Activated CD4-positive, alpha-beta T cell treated with anti-CD3 and anti-CD28 coated beads, Interleukin-2, Interleukin-4, amounts not matched to agents 100 ng/mL and 50 ng/mL, durations not matched to agents 16 hours and 8 hours (primary cell): ENCODE measurements at places on chromosomes 16 and 17.

DNA sequence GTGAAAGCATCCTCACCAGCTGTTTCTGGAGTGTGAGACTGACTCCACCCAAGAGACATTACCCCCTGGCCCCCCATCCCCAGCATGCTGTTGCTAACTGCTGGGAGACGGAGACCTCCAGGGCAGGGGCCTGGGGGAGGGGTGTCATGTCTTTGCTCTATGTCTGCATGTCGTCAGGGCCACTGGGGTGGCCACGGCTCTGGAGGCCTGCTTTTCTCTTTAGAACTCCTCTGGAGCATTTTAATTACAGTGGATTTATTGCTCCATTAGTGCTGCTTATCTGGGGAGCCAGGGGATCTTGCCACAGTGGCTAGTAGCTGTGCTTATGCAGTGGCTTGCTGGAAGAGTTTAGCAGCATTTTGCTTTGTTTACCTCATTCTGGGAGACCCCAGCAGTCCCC, 32.3 kb downstream of the CLEC16A start:
- no peak for DNase-seq

- DNase-seq = peak; percentile 83
Measured at GRCh38 chr17:19004421-19005136, at the start of gene FAM83G. FAM83G (minus strand) TSS chr17:19004764; CDS start chr17:19004041, 723 bp downstream.

DNA sequence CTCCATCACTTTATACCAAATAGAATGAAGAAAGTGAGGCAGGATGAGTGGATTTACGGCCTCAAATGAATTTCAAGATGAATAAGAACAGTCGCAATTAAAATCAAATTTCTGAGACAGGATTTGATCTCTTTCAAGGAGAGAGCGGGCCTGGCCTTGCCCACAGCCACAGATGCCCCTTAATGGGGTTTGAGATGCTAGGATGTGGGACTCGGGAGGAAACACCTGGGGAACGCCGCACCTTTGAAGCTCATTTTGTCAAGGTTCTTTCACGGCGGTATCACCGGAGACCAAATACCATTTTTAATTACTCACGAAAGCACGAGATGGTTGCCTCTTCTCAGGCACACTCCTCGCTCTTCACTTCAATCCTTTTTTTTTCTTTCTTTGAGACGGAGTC, 178.1 kb upstream of the SDK2 start:
- DNase-seq = no peak

DNA sequence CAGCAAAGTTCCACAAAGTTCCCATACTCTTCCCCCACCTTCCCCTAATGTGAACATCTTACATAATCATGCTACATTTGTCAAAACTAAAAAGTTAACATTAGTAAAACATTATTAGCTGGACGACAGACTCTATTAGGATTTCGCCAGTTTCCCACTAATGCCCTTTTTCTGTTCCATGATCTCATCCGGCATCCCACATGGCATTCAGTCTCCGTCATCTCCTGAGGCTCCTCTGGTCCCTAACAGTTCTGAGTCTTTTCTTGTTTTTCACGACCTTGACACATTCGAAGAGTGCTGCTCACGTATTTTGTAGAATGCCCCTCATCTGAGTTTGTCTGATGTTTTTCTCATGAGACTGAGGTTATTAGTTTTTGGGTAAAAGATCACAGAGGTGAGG, 8.8 kb upstream of the MPRIP start:
- DNase-seq = no peak

- no peak for DNase-seq
Measured at GRCh38 chr16:55285586-55285985, 38.4 kb upstream of the IRX6 start.

- DNase-seq = no peak
Measured at GRCh38 chr16:3575491-3575890, 1.7 kb downstream of the NLRC3 start.

DNA sequence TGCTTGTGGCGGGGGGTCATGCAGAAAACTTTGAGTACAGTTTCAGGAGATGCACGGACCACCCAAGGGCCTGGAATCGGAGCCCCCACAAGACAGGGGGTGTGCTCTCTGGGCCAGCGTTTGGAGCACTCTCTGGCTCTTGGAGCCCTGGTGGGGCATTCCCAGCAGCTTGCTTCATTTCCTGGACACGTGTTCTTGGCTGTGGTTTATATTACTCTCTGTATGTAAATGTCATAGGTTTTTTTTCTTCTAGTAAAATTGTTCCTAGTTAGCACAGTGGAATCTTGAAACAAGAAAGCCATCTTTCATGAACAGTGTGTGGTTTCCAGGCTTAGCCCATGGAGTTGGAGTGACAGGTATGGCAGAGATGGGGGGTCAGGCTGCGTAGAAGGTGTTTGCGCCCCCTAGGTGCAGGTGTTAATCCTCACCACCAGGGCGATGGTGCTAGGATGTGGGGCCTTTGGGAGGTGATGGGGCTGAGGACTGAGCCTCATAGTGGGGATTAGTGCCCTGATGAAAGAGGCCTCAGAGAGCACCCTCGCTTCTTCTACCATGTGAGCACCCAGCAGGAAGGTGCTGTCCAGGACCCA, 79.8 kb downstream of the JPH3 start:
- DNase-seq = peak; percentile 25

DNA sequence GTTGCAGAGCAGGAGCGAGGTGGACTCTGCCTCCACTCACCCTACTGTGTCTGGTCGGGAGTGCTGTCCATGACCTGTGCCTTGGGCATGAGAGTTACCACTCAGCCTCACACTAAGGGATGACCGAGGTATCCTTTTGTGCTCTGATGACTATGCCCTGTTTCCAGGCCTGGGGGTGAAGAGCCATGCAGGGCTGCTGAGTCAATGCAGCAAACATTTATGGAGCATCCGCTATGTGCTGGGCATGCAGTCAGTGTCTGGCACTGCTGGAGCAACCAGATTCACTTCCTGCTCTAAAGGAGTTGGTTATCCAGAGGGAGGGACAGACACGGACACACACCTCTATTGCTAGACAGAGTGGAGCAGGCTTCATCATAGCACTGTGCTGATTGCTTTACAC, 7.6 kb upstream of the HNF1B start:
- DNase-seq = no peak

DNA sequence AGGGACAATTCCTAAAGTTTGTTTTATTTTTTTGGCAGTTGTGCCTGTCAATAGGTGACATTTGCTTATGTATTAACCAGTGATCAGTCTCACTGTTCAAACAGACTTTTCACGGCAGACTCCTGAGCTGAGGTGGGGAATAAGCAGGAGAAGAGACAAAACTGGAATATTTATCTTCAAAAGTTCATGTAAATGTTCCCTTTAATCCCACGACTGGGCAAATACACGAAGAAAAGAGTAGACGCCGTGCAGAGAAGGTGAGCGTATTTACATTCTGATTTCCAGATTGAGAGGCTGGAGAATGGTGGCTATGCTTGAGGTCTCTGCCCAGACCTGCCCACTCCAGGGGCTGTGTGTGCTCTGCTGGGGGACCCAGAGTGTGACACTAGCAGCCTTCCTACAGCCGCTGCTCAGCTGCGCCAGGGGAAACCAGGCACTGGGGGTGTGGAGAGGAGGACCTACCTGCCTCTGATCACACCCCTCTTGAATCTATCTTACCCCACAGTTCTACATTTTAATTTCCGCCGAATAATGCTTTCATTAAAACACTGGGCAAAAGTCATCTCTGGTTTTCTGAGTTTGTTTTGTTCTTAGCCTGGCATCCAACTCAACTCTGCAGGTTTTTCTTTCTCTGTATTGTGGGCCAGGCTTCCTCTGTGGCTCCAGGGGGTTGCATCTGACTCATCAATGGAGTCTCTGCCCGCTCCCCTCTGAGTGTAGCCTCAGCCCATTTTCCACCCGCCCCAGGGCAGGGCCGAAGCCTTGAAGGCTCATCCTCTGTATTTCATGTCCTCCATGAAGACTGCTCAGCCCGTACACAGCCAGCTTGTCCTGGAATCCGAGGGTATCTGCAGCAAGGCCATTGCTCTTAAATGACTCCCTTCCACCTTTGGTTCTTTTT, 237.1 kb downstream of the NTN1 start:
- no peak for DNase-seq

- no peak for DNase-seq
Measured at GRCh38 chr17:10325031-10325695, 47.6 kb downstream of the MYH13 start.

DNA sequence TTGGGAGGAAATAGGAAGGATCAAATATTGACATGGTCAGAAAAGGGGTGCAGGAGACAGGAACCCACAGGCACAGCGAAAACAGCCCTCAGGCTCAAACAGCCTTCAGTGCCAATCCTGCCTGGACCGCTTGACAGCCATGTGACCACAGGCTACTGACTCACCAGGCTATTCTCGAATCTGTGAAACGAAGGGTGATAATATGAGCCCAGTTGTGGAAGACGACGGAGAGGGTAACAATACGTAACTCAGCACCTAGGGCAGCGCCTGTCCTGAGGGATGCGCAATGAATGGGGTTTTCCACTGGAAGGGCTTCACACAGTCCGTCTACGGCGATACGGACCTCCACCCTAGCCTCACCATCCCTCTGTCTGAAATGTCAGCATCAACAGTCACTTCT, 117.3 kb upstream of the RCVRN start:
- no peak for DNase-seq

DNA sequence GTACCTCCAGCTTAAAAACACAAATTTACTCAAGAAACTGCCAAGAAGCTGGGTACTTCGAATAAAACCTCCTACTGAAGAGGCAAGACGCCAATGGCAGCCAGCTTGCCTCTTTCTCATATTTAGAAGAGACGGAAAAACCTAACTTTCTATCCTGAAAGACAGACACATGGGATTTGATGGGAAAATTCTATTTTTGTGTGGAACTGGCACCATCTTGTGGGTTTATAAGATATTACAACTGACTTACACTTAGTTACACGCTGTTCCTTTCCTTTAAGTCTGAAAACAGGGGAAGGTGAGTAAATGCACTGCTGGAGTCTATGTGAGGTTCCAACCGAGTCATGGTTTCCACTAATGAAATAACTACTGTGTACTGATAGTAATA, 10.3 kb downstream of the ZNF18 start:
- DNase-seq = peak; percentile 10

GRCh38 chr16:87149051-87149450, 168.1 kb downstream of the C16orf95 start:
- no peak for DNase-seq

- no peak for DNase-seq
Measured at GRCh38 chr17:14871921-14872320, 393.2 kb downstream of the PMP22 start.
